ENCODE measurements at places on chromosomes 3 and 15.

GRCh38 chr3:60081381-60082095 lies 1031.7 kb upstream of the CFAP20DC start:
- DNase-seq, result no peak

DNA sequence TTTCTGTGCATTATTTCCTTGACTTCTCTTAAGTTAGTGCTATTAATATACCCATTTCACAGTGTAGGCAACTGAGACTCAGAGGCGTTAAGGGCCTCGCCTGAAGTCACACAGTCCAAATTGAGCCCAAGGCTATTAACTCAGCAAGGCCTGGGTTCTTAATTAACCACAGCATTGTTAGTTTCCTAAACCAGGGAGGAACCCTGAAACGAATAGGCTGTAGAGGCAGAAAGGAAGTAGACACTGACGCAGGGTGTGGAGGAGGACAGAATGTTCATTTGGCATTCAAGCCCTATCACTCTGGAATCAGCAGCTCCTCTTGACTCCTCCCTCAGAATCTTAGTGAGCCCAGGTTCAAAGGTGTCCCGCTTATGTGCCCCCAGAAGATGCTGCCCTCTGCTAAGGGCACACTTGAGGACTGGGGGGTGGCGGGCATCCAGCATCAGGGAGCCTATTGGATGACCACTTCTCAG lies 13.9 kb downstream of the ARHGEF3 start:
- no peak for DNase-seq

DNA sequence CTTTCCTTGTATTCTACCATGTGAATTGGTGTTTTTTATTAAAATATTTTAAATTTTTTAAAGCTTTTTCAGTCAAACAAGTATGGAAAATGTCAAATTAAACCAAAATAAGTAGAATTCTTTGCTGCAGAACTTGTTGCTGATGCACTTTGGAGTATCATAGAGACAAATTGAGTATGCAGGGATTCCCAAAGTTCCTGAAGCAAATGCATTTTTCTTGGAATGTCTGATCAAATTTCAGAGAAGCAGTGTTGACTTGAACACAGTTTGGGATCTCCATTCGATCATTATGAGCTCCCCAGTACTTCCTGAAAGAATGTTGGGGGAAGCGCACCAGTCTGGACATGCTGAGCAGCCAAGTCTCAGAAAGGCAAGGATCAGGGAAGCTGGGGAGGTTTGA lies 517.8 kb upstream of the CFAP20DC start:
- DNase-seq, result no peak

DNA sequence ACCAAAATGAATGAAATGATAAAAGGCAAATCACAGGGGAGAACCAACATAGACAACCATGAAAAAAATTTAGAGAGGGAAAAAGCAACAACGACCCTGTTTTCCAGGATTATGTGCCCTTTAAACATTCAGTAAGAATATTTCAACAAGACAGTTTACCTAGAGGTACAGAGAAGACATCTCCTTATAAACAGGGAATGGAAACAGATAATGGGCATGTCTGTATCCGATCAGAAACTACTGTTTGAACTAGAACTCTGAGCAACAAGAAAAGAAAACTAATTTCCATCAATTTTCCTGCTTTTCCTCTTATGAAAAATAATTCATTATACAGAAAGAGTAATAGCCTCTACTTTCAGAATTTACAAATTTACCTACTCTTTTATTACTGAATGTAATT lies 39.3 kb downstream of the DLG1 start:
- DNase-seq, result no peak

- no peak for DNase-seq
Measured at GRCh38 chr3:55819005-55819404, 331.9 kb upstream of the WNT5A start.

- no peak for DNase-seq
Measured at GRCh38 chr15:38622908-38623307, 58.3 kb upstream of the RASGRP1 start.

- no peak for DNase-seq
Measured at GRCh38 chr3:159846255-159846654, 142.4 kb upstream of the IL12A start.

DNA sequence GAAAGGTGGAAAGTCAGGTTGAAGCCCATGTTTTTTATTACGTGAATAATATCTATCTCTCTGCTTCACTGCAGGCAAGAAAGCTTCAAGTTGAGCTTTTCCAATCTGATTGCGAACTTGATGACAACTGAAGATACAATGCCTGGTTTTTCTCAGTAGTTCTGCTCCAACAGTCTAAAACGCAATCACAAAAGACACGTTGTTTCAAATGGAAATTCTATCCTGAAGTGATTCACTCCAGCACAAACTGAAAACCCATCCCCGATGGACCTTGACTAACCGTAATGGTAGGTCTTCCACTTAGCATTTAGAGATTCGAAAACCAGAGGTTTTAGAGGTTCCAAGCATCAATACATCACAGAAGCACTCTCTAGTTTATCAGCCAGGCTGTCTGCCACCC lies 10.6 kb downstream of the B4GALT4 start:
- DNase-seq, result no peak

DNA sequence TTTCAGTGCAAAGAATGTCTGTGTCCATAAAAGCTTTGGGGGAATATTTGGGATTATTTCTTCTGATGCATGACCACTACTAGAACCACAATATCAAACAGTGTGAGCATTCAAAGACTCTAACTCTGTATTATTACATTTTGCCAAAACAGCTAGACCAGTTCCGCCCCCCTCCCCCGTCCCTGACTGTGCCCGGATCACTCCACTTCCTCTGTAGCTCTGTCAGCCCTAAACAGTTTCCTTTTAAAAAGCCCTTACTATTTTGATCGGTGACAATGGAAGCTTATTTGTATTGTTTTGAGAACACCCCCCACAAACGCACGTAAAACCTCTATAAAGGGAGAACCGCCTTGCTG lies 36.6 kb upstream of the EPHB3 start:
- DNase-seq, result no peak

DNA sequence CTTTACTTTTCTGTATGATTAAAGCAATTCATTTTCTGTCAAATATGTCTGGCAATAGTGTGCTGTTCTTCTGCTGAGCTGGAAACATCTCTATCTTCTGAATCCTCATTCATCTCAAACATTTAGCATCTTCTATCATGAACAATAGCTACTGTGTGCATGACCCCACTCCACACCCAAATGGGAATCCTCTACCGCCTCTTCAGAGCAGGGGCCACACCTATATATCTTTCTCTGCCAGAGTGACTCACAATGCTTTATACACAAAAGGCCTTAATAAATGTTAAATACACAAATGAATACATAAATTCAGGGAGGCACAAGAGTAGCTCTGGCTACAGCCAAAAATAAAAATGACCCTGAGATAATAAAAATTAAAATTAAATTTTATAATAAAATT lies 8.0 kb downstream of the ALDH1A2 start:
- DNase-seq, result no peak

GRCh38 chr15:67083135-67083762 lies 17.8 kb downstream of the SMAD3 start:
- no peak for DNase-seq

GRCh38 chr3:123267821-123268220 lies 66.1 kb downstream of the SEC22A start:
- DNase-seq, result no peak

GRCh38 chr3:106326941-106327695 lies 458.3 kb upstream of the CBLB start:
- DNase-seq, result no peak

DNA sequence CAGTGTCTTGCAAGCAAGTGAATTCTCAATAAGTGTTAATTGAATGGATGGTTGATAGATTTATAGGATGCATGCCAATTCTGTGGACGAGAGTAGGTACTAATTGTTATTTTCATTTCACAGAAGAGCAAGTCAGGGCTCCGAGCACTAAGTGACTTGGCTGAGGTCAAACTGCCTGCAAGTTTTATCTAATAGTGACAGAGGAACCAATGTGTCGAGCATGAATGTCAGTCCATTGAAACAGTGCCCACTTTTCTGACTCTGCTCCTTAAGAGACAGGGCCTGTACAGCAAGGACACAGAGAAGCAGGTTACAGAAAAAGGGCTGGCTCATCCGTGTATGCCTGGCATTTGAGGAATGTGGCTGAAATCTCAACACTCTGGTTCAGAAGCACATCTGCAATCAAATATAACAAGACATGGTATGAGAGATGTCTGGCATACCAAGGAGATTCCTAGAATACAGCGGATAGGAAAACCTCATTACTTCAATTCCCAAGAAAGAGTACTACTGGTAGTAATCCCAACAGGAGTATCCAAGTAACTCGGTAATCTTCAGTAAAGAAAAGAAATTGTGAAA lies 6.0 kb upstream of the B3GNT5 start:
- DNase-seq, result no peak

DNA sequence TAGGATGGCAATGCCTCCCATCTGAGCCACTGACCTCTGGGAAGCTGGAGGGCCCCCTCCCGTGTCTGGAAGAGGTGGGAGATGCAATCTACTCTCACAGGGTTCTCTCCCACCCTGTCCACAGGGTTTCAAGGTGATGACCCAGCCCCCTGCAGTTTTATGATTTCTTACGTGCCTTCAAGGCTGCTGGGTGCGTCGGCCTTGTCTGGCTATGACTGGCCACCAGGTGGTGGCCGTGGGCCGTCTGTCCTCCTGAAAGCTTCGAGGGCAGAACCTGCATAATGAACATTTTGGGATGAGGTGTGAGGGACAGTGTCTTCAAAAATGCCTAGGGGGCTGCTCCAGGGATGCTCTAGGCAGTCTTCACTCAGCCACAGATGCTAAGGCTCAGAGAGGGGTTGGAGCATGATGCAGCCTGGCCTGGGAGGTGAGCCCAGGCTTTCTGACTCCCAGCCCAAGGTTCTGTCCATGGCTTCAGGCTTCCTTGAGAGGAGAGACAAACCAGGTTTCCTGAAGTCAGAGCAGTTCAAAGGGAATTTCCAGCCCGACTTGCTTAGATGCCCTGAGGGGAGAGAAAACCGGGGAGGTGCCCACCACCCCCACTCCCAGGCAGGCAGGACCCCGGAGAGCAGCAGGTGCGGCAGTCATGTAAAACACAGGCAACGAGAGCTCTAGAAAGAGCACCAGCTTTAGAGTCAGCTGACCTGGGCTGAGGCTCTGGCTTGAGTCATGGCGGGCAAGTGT lies 18.7 kb downstream of the ISG20 start:
- no peak for DNase-seq

- DNase-seq, result no peak
Measured at GRCh38 chr3:104367000-104367399, 999.7 kb upstream of the ALCAM start.

DNA sequence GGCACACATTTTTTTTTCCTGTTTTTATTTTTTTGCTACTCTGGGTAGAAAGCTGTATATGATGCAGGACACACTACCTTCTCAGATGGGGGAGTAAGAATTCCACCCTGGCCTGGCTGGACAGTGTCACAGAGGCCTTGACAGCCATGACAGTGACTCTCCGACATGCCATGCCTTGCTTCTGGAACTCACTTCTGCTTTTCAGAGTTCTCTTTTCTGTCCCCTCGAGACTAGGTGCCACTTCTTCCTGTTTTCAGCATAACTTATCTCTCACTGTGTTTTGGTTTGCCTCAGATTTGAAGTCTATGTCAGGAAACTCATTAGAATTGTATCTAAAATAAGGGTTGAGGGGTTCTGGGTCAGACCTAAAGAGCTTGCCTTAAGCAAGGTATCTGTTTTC lies 69.1 kb upstream of the SEC13 start:
- DNase-seq, result no peak

GRCh38 chr3:142976621-142977398 lies 13.3 kb upstream of the PAQR9 start:
- no peak for DNase-seq

GRCh38 chr3:72299823-72300222 lies 514.9 kb upstream of the PROK2 start:
- no peak for DNase-seq

GRCh38 chr3:129330409-129330808 lies 51.7 kb downstream of the HMCES start:
- no peak for DNase-seq

DNA sequence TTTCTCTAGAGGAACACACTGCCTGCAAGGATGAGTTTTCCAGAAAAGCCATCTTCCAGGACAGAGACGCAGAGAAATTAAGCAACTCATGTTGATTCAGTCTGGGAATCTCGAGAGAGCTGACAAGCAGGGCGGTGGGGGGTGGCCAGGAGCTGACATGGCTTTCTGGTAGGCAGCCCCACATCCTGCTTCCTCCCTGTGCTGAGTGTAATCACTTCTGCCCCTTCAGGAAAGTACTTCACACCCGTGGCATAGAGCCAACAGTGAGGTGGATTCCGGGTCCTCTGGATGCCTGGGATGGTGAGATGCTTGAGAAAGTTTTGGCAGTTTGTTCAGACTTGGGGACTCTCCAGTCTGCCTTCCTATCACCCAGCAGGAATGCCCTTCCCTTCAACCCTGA lies 221.1 kb downstream of the SLCO3A1 start:
- DNase-seq, result no peak

- no peak for DNase-seq
Measured at GRCh38 chr3:173986861-173987410, 589.4 kb downstream of the NLGN1 start.

- DNase-seq, result no peak
Measured at GRCh38 chr3:40035177-40035576, 225.8 kb downstream of the MYRIP start.

GRCh38 chr3:189584645-189585044 lies 46.5 kb upstream of the TP63 start:
- DNase-seq, result no peak

DNA sequence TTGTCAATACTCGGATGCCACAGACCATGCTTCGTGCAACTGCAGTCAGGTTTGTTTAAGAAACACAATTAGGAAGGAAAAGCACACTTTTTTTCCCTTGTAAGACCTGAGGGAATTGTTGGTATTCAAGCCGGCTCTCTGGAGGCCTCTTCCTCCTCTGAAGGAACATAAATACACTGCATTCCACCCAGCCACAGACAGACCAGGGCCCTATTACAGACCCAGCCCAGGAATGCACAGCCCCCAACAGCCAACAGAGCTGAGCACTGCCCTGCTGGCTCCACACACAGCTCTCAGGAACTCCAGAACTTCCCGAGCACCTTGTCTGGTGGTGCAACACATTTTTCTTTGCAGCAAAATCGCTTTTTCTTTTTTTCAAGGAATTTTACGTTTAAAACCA lies 488.7 kb upstream of the PROK2 start:
- no peak for DNase-seq

DNA sequence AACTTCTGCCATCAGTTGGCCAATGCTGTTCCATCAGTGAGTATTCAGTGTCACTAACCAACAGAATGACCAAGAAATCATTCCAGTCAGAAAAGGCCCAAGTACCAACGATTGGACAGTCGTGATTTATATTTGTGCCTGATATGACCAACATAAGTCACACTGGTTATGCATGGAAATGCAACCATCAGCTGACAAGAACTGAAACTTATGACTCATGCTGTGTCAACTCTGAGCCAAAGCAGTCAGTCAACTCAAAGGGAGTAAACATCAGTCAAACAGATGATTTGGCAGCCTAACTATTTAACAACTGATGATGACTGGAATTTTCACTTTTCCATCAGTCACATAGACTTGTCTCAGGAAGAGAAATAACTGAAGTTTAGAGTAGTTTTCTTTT lies 142.4 kb downstream of the ANXA2 start:
- no peak for DNase-seq

GRCh38 chr3:61936344-61936937 lies 375.1 kb downstream of the PTPRG start:
- DNase-seq, result no peak
